Osteoblast (primary cell): ENCODE measurements at places on chromosomes 1 and 21. TPM values are rescaled to one million over a fixed set of nuclear protein-coding genes. Genes with fewer than 3 reads are reported as not detected.

The TRABD2B gene
- under 0.01 TPM in 2 replicates for total RNA-seq

- DNase-seq: no peak
These were observed 6.8 kb downstream of the PSMB4 start for GRCh38 chr1:151406176-151406575.

The MIXL1 gene
- total RNA-seq: 0.29 TPM in 1 of 2 replicates, not detected in the other

DNA sequence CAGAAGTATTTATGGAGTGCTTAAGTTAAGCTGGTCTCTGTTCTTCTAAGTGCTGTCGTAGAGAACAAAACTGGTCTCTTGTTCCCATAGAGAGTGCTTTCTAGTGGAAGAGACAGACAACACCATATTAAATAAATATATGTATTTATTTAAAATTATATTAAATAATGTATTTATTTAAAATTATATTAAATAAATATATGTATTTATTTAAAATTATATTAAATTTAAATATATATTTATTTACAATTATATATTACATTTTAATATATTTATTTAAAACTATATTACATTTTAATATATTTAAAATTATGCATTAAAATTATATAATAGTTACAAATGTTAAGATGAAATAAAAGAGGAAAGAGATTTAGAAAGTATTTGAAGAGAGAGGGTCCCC, 175.5 kb upstream of the OLFM3 start:
- DNase-seq: no peak

DNA sequence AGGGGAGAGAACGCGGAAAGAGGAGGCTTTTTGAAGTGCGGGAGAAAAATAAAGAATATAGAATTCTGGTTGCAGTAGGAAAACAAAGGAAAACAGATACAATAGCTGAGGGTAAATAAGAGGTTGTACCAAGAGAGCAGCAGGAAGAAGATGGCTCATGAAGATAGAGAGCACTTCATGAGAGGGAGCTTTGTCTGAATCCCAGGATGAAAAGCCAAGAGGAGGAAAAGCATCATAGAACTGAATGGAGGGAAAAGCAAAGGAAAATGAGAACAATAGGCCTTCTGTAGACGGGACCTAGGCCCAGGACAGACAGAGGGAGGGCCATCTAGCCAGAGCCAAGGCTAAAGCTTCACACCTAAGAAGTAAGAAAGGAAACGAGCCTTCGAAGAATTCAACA, 49.5 kb downstream of the ATP6V1G3 start:
- no peak for DNase-seq

The F3 gene
- total RNA-seq: 5.8 and 7.4 TPM in 2 replicates

DNA sequence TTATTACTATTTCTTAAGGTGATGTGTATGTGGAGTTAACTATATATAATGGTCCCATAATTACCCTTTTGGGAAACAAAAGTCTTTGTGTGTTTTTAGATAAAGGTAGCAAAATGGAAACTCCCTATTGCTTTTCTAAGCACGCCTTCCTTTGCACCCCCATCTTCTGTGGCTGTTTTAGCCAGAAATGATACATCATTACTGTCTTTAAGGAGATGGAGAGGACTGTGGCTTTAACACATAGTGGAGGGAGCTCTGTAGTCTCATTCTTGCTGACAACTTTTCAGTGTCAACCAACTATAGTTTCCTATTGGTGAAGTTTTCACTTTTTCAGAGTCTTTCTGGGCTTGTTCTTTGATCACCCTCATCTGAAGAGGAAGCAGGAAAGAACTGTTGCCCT, 1.0 kb downstream of the APOBEC4 start:
- DNase-seq: no peak

GRCh38 chr1:172630056-172630818, 28.7 kb upstream of the FASLG start:
- no peak for DNase-seq

The MEX3A gene
- 0.88 and 1.1 TPM in 2 replicates for total RNA-seq

The RBP7 gene
- total RNA-seq: not detected in 2 replicates

- DNase-seq: no peak
These were observed 380.4 kb downstream of the NPHP4 start for GRCh38 chr1:5611851-5612250.

The SERTAD4 gene
- 2.9 and 8.0 TPM in 2 replicates for total RNA-seq

DNA sequence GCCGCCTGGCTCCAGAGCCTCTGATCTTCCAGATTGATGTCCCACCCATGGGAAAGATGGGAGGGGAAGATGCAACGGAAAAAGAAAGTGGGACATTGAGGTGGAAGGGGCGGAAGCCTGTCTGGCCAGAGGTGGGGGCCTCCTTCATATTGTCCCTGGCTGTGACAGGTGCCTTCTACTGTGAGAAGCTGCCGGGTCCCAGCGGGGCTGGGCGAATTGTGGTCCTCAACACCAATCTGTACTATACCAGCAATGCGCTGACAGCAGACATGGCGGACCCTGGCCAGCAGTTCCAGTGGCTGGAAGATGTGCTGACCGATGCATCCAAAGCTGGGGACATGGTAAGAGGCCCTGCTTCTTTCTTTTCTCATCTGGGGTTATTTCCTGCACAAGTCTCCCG, 5.6 kb upstream of the XKR8 start:
- peak; percentile 38 for DNase-seq

DNA sequence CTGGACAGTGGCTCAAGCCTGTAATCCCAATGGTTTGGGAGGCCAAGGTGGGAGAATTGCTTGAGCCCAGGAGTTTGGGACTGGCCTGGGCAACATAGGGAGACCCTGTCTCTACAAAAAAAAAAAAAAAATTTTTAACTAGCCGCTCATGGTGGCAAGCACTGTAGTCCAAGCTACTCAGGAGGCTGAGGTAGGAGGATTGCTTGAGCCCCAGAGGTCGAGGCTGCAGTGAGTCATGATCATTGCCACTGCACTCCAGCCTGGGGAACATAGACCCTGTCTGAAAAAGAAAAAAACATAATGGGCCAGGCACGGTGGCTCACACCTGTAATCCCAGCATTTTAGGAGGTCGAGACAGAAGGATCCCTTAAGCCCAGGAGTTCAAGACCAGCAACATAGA, 5.3 kb downstream of the SPATC1L start:
- no peak for DNase-seq

The RXRG gene
- total RNA-seq: not detected in 2 replicates

- peak; percentile 90 for DNase-seq
These were observed 31.4 kb upstream of the C1orf185 start for GRCh38 chr1:51070640-51071039.

The FCRL1 gene
- not detected in 2 replicates for total RNA-seq

The PER3 gene
- 22.4 and 24.2 TPM in 2 replicates for total RNA-seq

- DNase-seq: peak; percentile 98
These were observed at the start of gene CBR3 for GRCh38 chr21:36134803-36135390. Gene CBR3, plus strand, starts transcription at chr21:36135079. Its CDS starts 114 bp downstream, at chr21:36135193.

DNA sequence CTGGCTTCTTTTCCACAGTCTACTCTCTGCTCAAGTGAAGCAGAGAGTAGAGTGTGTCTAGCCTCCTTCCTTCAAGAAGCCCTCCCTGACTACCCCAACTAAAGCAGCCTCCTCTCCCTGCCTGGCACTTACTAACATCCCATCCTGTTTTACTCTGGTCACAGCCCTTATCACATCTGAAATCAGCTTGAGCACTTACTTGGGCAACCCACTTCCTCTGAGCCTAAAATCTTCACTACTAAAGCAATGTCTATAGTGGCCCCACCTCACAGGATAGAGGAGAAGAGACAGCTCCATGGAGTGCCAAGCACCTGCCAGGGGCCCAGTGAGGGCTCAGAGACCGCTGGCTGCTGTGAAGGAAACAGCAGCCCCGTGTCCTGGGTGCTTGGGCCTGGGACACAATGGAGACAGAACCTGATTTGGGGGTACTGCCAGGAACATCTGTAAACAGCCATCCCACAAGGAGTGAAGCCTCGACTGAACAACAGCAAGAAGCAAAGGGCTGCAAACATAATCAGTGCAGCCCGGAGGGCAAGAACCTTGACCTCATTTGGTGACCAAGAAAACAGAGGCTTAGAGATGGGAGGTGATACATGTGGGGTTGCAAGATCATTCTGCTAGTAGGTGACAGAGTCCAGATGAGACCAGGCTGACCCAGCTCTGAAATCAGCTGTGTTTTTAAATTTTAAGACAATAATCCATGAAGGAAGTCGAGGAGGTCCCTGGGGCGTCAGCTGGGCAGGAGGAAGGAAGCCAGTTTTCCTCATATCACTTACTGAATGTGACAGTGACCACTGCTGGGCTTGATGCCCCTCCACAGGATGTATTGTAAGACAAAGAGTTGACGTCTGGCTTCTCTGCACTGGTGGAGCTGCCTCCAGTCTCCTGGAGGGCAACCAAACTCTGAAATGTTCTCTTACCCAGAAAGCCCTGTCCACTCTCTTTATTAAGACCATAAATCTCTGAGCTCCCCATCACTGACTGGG, 710.6 kb downstream of the MATN1 start:
- no peak for DNase-seq

DNA sequence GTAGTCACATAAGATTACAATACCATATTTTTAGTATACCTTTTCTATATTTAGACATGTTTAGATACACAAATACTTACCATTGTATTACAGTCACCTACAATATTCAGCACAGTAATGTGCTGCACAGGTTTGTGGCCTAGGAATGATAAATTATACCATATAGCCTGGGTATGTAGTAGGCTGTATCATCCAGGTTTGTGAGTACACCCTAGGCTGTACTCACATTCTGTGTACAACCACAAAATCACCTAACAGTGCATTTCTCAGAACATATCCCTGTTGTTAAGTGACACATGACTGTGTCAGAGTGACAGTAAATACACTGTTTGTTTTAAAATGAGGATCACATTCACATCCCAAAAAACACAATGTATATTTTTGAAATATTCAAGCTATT, 11.2 kb downstream of the KRTAP21-3 start:
- no peak for DNase-seq

DNA sequence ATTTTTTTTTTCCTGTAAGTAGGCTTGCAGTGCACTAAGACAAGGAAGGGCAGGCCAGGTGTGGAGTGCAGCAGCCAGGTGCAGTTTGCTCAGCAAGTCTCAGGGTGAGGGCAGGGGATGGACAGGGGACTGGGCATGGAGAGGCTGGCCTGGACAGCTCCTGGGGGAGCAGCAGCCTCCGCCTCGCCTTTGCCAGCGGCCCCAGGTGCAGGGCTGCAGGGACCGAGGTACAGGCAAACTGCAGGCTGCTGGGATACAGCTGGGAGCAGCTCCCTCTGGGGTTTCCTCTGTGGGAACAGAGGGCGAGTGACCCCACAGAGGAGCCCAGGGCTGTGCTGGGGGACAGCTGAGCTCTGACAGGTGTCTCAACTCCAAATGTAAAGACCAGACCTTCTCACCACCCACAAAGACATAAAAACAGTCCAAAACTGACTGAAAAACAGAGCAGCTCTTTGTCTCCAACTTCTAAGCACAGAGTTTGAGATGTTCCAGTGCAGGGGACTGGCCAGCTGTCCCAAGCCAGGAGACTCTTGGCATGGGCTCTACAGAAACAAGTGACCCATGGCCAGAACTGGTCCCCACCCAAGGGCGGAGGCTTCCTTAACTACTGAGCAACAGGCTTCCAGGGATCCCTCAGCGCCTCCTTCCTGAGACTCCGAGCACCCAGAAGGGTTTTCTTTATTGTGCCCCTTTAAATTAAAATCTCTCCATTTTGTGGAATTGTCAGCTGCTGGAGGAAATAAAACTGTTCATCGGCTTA, 27.7 kb upstream of the AJAP1 start:
- DNase-seq: peak; percentile 74

The SHISAL2A gene
- not detected in 2 replicates for total RNA-seq

DNA sequence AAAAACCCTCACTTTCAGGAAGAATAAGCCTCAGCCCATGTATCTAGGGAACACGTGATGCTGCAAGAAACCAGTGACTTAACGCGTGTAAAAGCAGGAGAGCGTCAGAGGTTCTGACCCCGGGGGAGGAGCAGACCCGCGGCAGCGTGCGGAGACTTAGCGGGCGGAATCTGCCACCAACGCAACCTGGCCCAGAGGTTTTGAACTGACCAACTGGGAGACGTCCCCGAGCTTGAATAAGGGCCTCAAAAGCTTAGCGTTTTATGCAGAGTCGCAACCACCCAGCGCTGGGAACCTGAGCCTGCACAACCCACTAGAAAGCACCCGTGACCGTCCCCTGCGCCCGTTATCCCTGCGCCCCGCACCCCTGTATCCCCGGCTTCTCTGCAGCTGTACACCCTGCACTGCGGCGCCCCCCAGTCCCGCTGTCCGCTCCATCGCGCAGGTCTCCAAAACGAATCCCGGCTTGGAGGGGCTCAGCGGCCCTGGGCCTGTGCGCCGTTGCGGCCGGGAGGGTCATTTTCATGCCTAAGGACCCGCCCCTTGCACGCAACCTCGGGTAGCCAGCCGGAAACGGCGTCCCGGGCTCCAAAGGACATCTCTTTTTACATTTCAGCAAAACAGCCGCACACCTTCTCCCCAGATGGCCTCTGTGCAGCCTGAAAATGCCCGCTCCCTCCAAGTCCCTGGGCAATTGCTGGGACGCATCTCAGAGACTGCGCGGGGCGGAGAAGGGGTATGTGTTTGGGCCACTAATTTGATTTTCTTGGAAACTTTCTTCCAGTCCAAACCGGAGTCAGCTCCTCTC, 29.4 kb upstream of the TRIM17 start:
- DNase-seq: peak; percentile 98

DNA sequence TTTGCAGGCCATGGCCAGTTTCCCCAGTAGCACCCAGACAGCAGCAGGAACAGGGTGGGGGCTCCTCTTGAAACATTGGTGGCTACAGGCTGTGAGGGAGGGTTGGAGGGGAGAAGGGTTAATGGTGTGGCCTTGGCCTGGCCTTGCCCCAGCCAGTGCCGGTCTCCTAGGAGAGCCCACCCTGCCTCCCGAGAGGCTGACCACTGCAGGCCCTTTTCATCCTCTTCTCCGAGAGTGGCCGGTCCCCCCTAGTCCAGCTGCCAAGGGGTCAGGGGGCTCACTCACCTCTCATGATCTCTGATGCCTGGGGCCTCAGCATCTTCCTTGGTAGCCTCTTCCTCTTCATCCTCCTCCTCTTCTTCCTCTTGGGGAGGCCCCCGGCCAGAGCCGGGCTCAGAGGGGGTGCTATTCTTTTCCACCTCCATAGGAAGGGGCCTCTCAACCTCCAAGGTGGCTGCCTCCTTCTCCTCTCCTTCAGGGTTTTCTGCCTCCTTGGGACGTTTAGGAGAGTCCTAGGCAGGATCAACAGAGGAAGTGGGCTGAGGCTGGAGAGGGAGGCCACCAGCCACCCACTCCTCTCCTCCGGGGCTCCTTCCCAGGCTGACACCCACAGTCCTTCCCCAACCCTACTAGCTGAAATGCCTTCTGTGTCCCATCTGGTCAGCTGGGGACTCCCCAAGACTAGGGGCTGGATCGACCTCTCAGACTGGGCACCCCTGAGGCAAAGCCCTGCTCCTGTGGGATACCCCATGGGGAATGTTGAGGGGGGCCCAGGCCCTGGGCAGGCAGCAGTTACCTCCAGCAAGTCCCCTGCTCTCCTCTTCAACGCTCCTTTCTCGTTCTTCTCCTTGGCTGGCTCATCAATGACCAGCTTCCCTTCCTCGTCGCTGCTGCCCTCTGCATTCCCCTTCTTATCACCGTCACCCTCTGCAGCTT, 2.7 kb upstream of the MRPL24 start:
- no peak for DNase-seq

- DNase-seq: no peak
These were observed 3.7 kb downstream of the TARBP1 start for GRCh38 chr1:234475167-234475793.
